Activated CD4-positive, alpha-beta memory T cell treated with anti-CD3 and anti-CD28 coated beads for 36 hours (primary cell): ENCODE measurements at places on chromosomes 7 and 10.

GRCh38 chr7:104936546-104936945 is 77.5 kb upstream of the KMT2E start:
- H3K27ac ChIP-seq: no peak overlapping the region
- peaks cover 17% of the 10 kb centered on the region for H3K4me1 ChIP-seq
- H3K4me3 ChIP-seq: no peak overlapping the region

- no peaks in the 10 kb centered on the region for H3K27me3 ChIP-seq
- H3K27ac ChIP-seq: no peak overlapping the region
- DNase-seq: no peak
- no peaks in the 10 kb centered on the region for H3K36me3 ChIP-seq
- peaks cover 2% of the 10 kb centered on the region for H3K4me1 ChIP-seq
Measured at GRCh38 chr10:24974976-24975375, 22.6 kb upstream of the PRTFDC1 start.

- DNase-seq: peak; percentile 17
- H3K27ac ChIP-seq: no peak overlapping the region
- peaks cover 5% of the 10 kb centered on the region for H3K4me1 ChIP-seq
- H3K4me3 ChIP-seq: peak overlapping the region; percentile 44
Measured at GRCh38 chr10:101292194-101293006, 61.6 kb upstream of the BTRC start.

DNA sequence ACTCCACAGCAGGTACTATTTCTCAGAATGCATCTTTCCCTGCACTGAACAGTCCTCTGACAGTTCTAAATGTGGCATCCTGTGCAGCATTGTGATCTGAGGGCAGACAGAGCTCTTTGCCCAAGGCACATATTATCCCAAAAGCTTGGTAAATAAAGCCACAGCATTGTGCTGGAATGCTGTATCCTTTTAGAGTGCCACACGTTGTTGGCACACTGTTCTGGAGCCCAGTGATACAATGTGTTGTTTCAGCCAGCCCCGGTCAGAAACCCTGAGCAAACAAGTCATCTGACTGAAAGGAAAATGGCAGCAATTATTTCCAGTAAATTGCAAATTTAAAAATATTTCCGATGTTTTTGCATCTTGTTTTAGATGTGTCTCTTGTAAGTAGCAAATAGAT is 45.4 kb downstream of the NAMPT start:
- no peaks in the 10 kb centered on the region for H3K4me1 ChIP-seq
- peaks cover 2% of the 10 kb centered on the region for H3K27me3 ChIP-seq
- no peaks in the 10 kb centered on the region for H3K36me3 ChIP-seq
- H3K27ac ChIP-seq: no peak overlapping the region

GRCh38 chr7:75928568-75928914 is 13.6 kb downstream of the POR start:
- no peak overlapping the region for H3K27ac ChIP-seq
- H3K4me1 ChIP-seq: peaks cover 8% of the 10 kb centered on the region
- no peaks in the 10 kb centered on the region for H3K27me3 ChIP-seq
- H3K4me3 ChIP-seq: no peak overlapping the region

- H3K27ac ChIP-seq: no peak overlapping the region
- H3K27me3 ChIP-seq: no peaks in the 10 kb centered on the region
- no peaks in the 10 kb centered on the region for H3K4me1 ChIP-seq
- no peak overlapping the region for H3K4me3 ChIP-seq
- DNase-seq: no peak
- H3K36me3 ChIP-seq: no peaks in the 10 kb centered on the region
Measured at GRCh38 chr7:50679218-50680007, 103.3 kb downstream of the GRB10 start.

DNA sequence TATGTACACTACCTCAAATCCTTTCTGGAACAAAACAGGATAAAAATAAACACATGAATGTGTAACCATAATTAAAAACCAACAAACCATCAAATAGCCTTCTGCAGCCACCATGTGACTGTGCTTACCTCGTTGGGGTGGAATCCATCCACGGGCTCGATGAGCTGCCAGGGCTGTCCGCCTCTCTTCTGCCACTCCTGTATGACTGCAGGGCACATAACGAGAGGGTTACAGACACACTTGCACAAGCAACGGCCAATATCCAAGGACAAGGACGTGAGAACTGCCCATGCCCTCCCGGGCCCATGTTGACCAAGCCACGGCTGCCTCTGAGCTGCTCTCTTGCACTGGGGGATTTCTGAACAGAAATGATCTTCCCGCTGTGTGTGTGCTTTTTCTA is 132.2 kb downstream of the ANLN start:
- no peak overlapping the region for H3K4me3 ChIP-seq
- no peaks in the 10 kb centered on the region for H3K36me3 ChIP-seq
- H3K27ac ChIP-seq: no peak overlapping the region
- no peak for DNase-seq
- H3K27me3 ChIP-seq: no peaks in the 10 kb centered on the region
- peaks cover 9% of the 10 kb centered on the region for H3K4me1 ChIP-seq

GRCh38 chr10:80909254-80909653 is 371.6 kb downstream of the SH2D4B start:
- no peaks in the 10 kb centered on the region for H3K4me1 ChIP-seq
- peaks cover 1% of the 10 kb centered on the region for H3K27me3 ChIP-seq
- DNase-seq: no peak
- no peak overlapping the region for H3K27ac ChIP-seq
- H3K36me3 ChIP-seq: no peaks in the 10 kb centered on the region
- H3K4me3 ChIP-seq: no peak overlapping the region

DNA sequence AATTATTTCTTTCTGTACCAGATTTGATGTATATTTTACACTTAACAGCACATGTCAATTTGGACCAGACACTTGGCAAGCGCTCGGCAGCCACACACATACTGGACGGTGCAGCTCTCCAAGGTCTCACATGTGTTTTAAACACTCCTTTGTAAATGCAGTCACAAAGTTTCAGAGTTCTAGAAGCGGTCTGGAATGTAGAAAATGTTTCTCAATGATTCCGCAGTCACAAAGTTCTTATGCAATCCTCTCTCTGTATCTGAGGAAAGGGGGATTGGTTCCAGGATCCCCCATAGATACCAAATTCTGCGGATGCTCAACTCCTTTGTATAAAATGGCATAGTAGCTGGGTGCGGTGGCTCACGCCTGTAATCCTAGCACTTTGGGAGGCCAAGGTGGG is 253.0 kb upstream of the GRB10 start:
- no peak for DNase-seq
- H3K27me3 ChIP-seq: peaks cover 2% of the 10 kb centered on the region
- H3K27ac ChIP-seq: no peak overlapping the region
- no peaks in the 10 kb centered on the region for H3K4me1 ChIP-seq
- no peaks in the 10 kb centered on the region for H3K36me3 ChIP-seq
- H3K4me3 ChIP-seq: no peak overlapping the region

- DNase-seq: no peak
- no peak overlapping the region for H3K4me3 ChIP-seq
- no peaks in the 10 kb centered on the region for H3K27me3 ChIP-seq
Measured at GRCh38 chr7:104914421-104914820, 99.6 kb upstream of the KMT2E start.

- peaks cover 20% of the 10 kb centered on the region for H3K36me3 ChIP-seq
- no peaks in the 10 kb centered on the region for H3K4me1 ChIP-seq
- no peak overlapping the region for H3K27ac ChIP-seq
- no peak overlapping the region for H3K4me3 ChIP-seq
- no peaks in the 10 kb centered on the region for H3K27me3 ChIP-seq
Measured at GRCh38 chr10:5252177-5253037, 55.8 kb downstream of the AKR1C4 start.

DNA sequence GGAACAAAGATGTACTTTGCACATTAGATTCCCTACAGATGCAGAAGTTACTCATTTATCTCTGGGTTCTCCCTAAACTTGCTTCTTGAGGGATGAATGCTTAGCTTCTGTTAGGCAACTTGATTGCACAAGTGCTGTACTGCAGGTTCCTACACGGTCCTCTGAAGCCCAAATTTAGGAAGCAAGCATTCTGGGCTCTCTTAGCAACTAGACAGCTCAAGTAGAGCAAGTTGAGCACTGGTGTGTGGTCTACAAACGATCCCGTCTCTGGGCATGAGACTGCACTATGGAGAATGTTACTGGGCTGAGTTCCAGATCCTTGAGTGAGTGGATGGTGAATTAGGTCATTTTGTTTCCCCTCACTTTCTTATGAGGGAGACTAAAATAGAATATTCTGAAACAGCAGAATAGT is 14.3 kb downstream of the SEMA3D start:
- H3K36me3 ChIP-seq: no peaks in the 10 kb centered on the region
- no peak overlapping the region for H3K4me3 ChIP-seq
- H3K27ac ChIP-seq: no peak overlapping the region
- no peaks in the 10 kb centered on the region for H3K4me1 ChIP-seq
- DNase-seq: no peak
